ENCODE measurements at places on chromosomes 1 and 21. TPM values are rescaled to one million over a fixed set of nuclear protein-coding genes. Genes with fewer than 3 reads are reported as not detected.

GRCh38 chr1:159581422-159581821, 6.2 kb upstream of the APCS start:
- DNase-seq: no peak

- no peak for DNase-seq
Measured at GRCh38 chr1:50424884-50425375, 1.7 kb upstream of the DMRTA2 start.

GRCh38 chr1:210129092-210129491, 103.5 kb upstream of the SERTAD4 start:
- DNase-seq: no peak

Gene TMEM269
- total RNA-seq: under 0.01 TPM

Gene MYBPH
- total RNA-seq: not detected

DNA sequence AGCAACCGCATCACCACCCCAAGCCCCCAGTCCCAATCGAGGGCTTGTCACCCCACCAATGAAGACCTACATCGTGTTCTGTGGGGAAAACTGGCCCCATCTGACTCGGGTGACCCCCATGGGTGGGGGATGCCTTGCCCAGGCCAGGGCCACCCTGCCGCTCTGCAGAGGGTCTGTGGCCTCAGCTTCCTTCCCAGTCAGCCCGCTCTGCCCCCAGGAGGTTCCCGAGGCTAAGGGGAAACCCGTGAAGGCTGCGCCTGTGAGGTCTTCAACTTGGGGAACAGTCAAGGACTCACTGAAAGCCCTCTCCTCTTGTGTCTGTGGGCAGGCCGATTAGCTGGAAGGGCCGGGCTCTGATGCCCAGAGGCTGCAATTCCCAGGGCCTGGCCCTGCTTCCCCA, 2.0 kb downstream of the SRARP start:
- DNase-seq: no peak
